Effector CD4-positive, alpha-beta T cell (primary cell): ENCODE measurements at places on chromosomes 1 and 21.

DNA sequence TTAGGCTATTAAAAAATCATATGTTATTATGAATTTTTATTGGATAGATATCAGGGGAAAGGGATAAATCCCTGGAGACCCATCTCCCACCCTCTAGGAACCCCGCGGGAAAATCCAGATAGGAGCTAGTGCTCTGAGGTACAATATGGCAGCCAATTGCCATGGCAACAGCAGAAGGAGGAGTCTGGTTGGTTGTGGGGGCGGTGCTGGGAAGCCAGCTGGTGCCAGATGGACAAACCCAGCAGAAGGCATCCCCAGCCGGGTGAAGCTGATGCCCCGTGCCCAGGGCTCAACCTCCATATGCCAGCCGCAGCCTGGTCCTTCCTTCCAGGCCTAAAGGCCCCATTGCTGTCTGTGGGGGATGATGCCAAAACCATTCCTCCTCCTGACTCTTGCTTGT, 38.3 kb downstream of the RHBG start:
- DNase-seq = no peak

- no peak for DNase-seq
These were observed 120.4 kb downstream of the SIPA1L2 start for GRCh38 chr1:232509570-232509969.

DNA sequence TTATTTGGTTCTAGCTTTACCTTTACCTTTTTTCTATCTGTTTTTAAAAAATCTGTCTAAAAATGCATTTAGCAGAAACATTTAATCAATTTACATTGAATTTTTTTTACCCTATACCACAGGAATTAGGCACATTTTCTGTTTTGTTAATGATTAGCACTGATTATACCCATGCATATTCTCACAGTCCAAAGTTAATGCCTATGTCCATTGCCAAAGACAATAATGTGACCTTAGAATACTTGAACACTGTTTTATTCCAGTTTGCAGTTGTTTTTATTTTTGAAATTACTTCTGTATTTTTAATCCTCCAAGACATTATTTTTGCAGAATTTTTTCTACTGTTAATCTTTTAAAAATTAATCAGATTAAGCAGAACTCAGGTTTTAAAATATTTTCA, 11.0 kb upstream of the AMY2B start:
- DNase-seq = no peak

DNA sequence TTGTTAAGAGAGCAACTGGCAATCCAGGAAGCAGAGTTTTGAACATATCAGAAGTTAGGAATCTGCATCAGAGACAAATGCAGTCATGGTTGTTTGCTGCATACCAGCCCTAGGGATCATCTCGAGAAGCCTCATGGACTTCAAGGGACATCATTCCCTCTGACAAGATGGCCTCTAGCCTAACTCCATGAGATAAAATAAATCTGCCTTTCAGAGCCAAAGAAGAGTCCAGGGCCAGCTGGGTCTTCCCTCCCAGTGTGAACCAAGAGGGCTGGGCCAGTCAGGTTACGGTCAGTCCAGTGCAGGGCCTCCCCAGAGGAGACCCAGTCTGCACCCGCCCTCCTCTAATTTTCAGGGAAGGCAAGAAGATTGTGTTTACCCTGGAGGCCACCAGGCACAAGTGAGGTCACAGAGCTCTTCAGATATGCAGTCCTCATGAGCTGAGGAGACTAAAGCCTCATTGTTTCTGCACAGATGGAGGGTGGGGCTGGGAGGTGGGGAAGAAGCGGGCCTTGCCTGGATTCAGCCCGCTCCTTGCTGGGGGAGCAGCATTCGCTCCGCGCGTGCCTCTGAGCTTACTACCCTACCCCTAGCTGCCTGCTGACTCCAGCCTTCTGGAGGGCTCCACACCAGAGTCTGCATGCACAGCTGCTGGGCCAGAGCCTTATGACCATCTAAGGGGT, 52.8 kb downstream of the CAPN2 start:
- DNase-seq = no peak

DNA sequence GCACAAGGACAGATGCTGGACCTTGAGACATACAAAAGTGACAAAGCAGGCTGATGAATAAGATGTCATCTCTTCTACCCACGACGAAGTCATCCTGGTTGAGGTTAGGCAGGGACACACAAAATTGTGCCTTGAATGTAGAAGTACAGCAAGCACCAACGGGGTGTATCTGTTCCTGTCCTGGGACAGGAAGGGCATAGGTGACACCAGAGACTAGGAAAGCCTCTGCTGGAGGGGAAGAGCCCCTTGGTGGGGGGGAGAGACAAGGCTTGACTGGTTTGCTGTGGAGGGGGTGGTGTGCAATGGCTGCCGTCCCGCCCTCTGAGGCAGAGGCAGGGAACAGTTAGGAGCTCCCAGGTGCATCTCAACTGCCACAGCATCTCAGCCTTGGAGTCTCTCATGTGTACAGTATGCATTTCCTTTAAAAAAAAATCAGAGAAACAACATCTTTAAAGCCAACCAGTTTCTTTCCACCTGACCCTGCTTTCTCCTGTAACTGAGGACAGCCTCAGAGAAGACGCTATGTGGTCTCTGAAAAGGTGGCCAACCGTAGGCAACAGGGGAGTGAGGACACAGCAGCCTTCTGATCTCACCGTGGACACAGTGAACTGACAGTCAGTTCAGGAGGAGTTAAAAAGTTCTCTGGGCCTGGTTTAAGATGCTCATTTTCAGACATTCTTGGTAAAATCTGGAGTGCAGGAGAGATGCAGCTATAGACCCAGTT, 17.7 kb upstream of the GFI1 start:
- no peak for DNase-seq

GRCh38 chr1:219666242-219666641, 53.3 kb upstream of the ZC3H11B start:
- no peak for DNase-seq

DNA sequence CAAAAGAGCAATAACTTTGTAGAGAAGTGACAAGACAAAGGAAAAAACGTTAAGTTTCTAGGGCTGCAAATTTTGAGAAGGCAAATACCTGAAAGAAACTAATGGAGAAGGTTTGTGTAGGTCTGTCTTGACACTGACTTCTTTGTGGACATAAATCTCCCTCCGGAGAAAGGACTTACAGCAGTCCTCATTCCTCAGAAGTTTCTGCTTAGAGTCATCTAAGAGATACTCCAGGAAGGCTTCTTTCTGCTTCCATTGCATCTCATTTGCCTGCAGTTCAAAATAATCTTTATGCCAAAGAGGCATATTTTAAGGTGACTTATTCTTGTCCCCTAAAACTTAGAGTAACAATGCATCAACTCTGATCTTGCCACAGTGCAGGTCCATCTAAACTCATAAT, 4.4 kb upstream of the C4BPB start:
- no peak for DNase-seq
